NCI-H2029 treated with DMSO at 0.1 percent for 48 hours (cell line): ENCODE measurements at places on chromosomes 16 and 17.

DNA sequence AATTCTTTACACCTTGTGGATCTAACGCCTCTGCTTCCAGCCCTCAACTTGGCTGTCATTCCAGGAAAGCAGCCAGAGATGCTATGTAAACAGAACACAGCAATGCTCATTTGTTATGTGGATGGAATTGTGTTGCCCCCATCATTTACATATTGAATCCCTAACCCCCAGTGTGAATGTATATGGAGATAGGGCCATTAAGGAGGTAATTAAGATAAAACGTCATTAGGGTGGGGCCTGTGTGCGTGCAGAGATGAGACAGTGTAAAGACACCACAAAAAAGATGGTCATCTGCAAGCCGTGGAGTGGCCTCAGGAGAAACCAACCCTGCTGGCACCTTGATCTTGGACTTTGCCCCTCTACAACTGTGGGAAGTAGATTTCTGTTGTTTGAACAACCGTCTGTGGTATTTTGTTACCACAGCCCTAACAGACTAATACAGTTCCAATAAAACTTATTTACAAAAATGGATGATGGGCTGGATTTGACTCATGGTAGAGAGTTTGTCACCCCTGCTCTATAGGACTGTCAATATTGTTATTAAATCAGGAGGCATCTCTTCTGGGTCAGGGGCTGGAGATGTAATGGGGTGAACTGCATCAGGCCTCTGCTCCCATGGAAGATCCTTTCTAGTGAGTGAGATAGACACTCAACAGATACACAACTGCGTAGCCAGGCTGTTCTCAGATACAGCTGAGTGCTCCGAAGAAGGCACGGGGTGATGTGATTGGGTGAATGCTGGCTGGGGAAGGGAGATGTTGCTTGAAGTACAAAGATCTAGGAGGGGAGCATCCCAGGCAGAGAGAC, 339.0 kb downstream of the SNX29 start:
- DNase-seq: no peak

DNA sequence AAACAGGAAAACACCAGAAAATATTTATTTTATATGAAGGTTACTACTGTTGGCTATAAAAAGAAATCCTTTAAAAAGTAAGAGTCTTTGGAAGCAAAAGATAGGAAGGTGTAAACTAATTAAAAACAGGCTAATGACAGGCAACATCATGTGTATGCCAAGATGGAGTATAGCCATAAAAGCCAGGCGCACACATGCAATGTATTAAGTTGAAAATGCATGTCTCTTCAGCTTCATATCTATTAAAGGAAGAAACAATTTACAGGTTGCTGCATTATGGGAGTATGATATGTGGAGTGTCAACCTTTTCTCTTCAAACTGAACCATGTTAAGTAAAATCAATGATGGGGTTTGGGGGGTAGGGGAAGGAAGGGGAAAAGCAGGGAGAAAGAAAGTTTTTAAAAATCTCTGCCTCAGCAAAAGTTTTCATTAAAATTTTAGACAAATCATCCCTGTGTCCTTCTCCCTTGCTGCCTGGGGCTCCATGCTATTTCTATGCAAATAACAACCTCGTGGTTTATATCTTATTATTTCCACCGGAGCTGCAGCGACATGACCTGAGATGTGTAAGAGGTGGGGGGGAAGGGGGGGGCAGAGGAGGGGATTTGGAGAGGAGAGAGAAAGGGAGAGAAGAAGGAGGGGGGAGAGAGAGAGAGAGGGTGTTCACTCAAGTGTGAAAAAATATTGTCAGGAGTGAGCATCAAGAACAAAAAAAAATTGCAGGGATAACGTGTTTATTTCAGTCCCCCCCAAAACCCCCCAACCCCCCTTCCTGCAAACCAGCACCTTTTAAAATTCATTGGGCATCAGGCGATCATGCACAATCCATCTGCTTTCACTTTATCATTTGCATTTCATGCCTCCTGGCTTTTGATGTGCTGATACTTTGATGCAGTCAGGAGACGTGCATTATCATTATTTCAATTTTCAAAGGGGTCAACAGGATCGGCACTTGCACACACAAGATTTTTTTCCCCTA, 197.6 kb downstream of the AATF start:
- DNase-seq: no peak

DNA sequence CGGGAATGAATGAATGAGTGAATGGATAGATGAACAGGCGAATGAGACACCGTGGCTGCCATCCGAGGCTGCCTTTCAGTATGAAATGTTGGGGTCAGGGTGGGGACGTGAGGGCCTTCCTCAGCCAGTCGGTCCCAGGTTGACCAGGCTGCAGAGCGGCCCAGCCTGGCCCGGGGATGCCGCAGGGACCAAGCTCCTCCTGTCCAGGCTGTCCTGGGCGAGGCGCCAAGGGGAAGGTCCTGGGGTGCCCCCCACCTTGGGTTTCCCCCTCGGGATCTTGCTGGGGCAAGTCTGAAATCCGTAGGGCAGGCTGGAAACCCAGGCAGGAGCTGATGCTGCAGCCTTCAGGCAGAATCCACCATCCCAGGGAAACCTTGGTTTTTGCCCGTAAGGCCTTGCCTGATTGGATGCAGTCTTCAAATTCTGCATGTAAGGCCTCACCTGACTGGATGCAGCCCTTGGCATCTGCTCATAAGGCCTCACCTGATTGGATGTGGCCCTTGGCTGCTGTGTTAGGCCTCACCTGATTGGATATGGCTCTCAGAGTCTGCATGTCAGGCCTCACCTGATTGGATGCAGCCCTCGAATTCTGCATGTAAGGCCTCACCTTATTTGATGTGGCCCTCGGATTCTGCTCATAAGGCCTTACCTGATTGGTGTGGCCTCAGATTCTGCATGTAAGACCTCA, 61.7 kb upstream of the ZNF469 start:
- no peak for DNase-seq

- DNase-seq: no peak
Observed at GRCh38 chr16:62018301-62019060, 17.8 kb downstream of the CDH8 start.
